NCI-H1694 treated with DMSO at 0.1 percent for 48 hours (cell line): ENCODE measurements at places on chromosomes 16 and 17.

DNA sequence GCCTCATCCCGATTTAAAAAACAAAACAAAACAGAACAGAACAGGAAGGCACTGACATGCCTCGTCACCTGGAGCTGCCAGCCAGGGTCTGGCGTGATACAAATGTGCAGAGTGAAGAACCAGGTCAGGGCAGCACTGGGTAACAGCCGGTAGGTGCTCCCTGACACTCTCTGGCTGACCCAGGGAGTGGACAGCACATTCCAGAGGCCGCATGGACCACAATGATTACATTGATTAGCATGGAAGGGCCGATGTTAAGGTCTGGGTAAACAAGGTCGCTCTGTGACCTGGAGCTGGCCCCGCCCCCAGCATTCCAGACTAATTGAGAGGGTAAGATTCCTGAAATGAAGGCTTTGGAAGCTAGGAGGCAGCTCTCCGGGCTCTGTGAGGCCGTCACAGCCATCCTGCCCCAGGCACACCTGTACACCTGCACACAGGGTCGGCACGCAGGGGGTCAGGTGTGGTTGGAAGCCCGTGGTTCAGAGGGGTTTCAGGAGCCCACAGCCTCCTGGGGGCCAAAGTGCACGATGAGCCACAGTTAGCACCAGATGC, 21.4 kb downstream of the PIEZO1 start:
- no peak for DNase-seq

DNA sequence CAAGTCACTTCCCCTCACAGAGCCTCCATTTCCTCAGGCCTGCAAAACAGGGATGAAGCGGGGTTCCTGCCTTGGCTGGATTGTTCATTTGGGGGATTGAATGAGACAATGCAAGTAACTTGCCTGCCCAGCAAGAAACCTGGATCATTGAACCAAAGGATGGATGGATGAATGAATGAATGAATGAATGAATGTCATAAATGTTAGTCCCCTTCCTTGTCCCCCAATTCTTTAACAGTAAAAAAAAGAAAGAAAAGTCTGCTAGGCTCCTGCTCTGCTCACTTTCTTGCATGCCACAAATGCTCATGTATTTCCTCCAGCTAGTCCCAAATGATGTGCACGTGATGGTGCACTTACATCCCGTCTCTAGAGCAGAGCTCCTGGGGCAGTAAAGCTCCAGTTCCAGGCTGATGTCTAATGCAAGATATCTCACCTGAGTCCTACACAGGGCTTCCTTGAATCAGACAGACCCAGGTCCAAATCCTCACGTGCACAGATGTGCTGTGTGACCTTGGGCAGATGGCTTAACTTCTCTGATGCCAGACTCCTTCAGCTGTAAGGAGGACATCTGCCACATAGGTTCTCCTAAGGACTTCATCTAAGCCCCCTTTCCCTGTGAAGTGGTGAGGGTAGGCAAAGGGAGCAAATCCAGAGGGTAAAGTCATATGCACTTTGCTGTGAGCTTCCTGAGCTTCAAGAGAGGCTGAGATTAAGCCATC, 45.5 kb downstream of the C16orf82 start:
- DNase-seq = no peak

DNA sequence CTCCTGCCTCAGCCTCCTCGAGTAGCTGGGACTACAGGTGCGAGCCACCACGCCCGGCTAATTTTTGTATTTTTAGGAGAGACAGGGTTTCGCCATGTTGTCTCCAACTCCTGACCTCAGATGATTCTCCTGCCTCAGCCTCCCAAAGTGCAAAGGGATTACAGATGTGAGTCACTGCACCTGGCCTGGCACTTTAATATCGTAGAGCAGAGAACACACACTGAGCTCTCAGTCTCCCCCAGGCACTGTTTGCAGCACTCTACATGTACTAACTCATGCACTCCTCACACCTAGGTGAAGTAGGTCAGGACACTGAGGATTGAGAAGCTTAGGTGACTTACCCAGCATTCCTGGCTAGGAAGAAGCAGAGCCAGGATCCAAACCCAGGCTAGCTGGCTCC, 15.0 kb downstream of the C17orf100 start:
- no peak for DNase-seq

DNA sequence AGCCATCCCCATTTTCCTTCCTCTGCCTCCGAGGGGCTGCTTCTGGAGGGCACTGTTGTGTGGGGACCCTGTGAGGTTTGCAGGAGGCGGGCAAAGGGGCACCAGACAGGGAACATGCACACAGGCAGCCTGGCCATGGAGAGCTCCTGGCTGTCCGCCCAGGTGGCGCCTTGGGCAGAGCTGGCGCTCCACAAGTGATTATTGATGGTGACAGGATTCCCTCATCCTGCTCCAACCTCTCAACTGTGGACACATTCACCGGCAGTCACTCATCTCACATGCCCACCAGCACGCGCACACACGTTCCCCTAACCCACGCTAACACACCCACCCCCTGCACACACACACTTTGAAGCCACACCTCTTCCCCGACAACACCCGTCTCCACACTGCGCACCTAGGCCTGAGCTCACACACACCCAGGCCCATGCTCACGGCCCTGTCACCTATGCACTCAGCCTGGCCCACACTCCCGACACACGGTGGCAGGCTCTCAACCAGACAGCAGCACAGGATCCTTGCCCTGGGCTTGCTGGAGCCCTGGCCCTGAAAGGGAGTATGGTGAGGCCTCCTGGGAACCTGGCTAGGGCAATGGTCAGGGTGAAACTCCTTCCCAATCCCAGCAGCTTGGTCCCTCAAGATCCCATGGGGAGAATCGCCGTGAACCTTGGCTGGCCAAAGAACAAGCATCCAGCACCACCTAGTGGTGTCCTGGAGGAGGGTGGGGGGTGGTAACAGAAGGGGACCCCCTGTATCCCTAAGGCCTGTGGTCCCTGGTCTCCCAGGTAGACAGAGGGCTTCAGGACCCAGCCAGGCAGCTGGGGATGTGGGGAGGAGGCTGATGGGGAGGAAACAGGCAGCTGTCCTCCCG, 3.6 kb downstream of the PNMT start:
- DNase-seq = peak; percentile 6

- no peak for DNase-seq
These were observed 70.4 kb downstream of the TMEM100 start for GRCh38 chr17:55652114-55652823.

DNA sequence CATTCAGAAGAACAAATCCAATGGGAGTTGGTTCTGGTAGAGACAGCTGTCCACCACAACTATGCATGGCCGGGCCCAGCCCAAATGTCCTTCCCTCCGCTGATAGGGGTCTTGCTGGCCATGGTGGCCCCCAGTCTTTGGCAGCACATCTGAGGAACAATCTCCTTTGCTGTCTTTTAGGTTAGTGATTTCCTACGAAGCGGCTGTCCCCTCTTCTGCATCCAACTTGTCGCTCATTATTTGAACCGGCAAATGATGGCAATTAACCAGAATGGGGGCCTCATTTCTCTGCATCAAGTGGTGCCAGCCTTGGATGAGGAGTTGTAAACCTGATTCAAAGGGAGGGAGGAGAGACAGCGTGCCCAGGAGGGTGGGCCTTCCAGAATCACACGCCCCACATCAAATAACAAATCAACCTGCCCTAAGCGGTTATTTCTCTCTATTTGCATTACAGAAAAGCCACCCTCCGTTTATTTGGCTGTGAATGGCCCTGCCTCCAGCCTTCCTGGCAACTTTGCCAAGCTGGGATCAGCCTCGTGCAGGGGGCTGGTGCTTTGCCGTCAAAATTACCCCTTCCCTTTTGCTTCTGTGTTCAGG, 156.5 kb downstream of the RGS9 start:
- no peak for DNase-seq

DNA sequence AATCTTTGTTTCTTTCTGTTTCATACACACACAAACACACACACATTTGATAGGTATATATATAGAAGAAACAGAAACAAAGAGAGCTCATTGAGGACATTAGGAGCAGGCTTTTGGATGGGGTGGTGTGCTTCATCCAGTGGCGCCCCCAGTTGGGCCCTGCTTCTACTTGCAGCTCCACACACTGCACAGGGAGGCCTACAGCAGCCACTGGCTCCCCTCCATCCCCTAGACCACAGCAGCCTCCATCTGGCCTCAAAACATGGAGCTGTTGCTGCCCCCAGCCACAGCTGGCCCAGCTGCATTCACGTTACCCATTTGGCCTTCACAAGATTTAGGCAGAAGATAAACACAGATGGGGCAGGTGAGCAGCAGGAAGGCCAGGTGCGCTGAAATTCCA, 33.1 kb upstream of the NF1 start:
- peak; percentile 6 for DNase-seq

DNA sequence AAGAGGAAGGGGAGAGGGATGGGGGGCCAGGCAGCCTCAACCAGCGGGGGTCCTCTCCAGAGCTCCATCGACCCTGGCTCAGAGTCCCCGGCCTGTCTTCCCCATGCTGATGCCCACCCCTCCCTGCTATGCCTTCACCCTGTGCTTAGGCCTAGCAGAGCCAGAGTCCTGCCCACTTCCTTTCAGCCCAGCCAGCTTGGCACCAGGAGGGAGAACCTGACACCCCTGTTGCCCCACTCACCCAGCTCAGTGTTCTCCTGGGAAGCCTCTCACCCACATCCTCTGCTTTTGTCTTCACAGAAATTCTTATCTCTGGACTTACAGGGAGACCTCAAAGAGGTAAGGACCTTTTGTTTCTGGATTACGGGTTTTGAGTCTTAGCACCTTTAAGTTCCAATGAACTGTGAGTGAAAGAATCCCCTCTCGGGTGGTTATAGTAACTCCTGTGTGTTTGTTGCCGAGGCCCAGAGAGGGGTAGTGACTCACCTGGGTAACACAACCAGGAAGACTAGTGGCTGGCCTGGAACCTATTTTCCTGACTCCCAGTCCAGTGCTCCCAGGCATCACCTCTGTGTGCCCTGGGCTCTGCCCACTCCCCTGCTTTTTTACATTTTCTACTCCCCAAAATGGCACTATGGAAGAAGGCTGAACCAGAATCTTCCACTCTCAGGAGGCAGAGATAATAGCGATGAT, 53.3 kb downstream of the CES1 start:
- no peak for DNase-seq

GRCh38 chr16:83136419-83136818, 509.6 kb downstream of the CDH13 start:
- no peak for DNase-seq

DNA sequence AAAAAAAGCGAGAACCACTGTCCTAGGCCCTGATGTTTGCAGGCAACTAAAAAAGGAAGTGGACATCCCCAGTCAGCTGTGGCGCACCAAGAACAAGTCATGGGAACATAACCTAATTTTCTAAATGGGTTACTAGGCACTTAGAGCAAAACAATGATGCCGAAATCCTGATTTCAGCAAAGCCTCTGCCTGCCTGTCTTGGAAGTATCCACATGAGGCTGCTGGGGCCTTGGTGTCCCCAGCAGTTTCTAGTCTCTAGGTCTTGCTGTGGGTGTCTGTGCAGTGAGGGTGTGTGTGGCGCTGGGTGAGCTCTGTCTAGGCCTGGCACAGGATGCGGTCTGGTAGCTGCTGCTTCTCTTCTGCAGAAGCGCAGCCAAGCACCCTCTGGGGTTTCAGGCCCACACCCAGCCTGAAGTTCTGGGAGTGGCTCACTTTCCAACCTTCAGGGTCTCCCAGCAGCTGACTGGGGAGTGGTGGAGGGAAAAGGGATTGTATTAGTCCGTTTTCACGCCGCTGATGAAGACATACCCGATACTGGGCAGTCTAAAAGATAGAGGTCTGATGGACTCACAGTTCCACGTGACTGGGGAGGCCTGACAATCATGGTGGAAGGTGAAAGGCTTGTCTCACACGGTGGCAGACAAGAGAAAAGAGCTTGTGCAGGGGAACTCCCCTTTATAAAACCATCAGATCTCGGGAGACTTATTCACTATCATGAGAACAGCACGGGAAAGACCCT, 21.1 kb downstream of the STH start:
- no peak for DNase-seq

DNA sequence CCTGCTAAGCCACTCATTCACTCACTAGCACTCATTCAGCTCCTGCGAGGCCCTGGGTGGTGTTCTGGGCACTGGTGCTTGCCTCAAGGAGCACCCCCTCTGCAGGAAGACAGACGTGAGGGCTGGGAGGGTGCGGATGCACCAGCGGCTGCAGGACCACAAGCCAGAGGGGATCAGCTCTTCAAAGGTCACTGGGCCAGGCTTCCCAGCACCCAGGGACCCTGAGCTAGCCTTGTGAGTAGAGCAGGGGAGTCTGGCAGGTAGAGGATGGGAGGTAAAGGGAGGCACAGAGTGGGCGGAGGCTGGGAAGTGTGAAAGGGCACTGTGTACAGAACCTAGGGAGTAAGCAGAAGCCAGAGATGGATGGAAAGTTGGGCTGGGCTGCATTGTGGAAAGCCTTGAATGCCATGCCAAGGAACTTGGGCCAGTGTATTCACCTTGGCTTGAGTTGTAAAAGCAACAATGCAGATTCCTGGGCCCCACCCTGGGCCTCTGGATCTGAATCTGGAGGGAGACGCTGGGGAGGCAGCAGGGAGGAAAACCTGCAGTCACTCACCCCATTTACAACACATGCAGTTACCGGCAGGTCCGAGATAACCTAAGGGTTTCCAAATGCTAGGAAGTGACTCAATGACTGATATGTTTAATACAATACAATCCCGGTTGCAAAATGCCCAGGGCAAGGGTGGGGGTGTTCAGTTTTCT, 1.7 kb downstream of the IL4R start:
- DNase-seq = no peak
